NCI-H524 treated with DMSO at 0.1 percent for 48 hours (cell line): ENCODE measurements at places on chromosomes 2 and 18.

DNA sequence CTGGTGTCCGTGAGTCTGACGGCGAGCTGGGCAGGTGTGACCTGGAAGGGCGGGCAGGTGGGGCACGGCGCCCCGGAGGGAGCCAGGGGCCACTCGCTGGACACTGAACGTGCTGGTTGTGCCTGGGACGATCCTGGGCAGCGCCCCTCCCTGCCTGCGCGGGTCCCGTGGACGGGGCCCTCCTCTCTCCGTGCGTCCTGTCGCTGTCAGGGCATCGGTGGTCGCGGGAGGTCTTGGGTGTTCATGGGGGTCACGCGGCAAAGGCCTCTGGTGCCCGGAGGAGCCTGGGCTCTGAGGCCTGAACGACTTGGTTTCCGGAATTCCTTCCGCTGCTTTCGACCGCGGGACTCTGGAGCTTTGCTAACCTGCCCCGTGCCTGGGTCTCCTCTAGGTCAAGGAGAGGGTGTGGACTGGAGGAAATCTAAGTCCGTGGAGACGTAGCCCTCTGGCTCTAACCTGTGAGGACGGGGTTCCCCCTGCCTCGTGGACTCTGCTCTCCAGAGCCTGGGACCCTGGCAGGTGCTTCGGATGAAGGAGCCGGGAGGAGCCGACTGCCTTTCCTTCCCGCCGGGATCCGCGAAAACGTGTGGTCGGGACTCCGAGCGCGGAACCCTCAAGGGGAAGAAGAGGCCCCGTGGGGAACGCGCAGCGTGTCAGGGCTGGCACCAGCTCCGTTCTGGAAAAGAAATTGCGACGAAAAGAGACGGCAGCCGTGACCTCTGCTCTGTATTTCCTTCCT, 14.7 kb downstream of the SOX11 start:
- DNase-seq: no peak

- DNase-seq: no peak
Measured at GRCh38 chr2:234880551-234881211, 71.1 kb upstream of the SH3BP4 start.

DNA sequence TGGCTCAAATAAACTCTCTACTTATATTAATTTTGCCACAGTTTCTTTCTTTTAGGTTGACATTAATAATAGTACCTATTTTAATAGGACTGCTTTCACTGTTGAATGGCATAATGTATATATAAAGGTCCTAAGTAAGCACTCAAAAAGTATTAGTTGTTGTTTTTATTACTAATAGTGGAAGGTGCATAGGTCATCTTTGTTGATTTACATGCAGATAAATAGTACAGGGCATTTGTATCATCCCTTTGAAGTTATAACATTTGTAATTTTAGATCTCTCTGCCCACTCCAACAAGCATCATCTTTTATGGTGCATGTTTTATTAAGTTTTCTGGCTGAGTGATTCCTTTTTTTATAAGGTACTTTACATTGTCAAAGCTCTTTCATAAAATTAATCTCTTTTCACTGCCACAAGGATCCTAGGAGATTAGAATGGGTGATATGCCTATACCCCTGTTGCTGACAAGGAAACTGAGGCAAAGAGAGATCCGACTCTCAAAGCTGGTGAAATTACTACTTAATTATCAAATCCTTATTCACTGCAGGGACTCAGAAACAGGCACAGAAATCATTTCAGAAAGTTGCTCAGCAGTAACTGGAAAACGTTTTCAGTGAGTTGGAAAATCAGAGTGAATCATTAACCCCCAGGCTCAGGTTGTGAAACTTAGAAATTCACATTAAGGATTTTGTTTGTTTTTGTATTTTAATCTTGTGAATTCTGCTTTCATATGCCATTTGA, 299.6 kb downstream of the AGPS start:
- DNase-seq: no peak

GRCh38 chr18:13560306-13560705, 166.1 kb downstream of the FAM210A start:
- DNase-seq: no peak

GRCh38 chr2:228318218-228318617, 136.7 kb upstream of the SPHKAP start:
- no peak for DNase-seq

DNA sequence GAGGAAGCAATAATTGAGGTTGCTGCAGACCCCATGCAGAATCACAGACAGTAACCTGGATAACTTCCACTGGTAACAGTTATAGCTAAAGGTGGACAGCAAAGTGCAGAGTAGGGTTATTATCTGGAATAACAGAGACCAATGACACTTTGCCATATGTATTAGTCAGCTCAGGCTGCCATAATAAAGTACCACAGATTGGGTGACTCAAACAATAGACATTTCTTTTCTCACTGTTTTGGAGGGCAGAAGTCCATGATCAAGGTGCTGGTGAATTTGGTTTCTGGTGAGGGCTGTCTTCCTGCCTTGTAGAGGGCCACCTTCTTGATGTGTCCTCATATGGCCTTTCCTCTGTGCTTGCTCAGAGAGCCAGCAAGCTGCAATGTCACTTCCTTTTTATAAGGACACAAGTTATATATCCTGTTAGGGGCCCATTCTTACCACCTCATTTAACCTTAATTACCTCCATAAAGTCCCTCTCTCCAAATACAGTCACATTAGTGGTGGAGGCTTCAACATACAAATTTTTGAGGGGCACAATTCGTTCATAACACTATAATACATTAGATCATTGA, 191.0 kb upstream of the LRP1B start:
- DNase-seq: no peak

DNA sequence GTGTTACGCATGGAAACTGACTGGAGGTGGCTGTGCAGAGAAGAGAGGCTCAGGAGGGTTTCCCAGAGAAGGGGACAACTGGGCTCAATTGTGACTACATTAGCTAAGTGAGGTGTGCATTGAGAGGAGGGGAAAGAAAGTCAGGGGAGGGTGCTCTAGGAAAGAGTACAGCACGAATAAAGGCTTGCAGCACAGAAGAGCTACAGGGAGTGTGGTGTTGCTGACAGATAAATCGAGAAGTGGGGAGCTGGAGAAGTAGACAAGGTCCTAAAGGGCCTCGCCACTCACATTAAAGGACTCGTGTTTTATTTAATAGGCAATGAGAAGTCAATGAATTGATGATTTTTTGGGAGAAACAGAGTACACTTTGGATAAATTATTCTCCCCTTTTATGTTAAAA, 65.7 kb upstream of the CTAGE1 start:
- DNase-seq: no peak

DNA sequence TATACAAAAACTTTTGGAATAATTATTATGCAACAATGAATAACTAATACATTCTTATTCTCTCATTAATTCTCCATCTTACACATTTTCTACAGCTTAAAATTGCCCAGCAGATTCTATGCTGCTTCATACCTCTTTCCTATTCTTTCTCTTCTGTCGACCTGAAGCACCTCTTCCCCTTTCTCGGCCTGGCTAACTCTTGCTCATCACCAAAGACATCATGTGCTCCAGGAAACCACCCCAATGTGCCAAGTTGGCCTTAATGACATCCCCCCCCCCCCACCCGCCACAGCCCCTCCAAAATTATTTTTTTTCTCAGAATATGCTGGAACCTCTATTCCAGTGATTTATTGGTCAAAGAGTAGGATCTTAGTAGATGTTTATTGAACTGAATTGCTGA, 43.6 kb downstream of the ZNF521 start:
- no peak for DNase-seq

- no peak for DNase-seq
Measured at GRCh38 chr2:108189316-108189715, 50.5 kb upstream of the SULT1C3 start.

GRCh38 chr18:49648326-49648725, 86.5 kb downstream of the LIPG start:
- no peak for DNase-seq

- no peak for DNase-seq
Measured at GRCh38 chr18:54206447-54206846, 18.0 kb downstream of the MBD2 start.

GRCh38 chr2:30914456-30914855, 107.2 kb upstream of the CAPN13 start:
- DNase-seq: no peak

DNA sequence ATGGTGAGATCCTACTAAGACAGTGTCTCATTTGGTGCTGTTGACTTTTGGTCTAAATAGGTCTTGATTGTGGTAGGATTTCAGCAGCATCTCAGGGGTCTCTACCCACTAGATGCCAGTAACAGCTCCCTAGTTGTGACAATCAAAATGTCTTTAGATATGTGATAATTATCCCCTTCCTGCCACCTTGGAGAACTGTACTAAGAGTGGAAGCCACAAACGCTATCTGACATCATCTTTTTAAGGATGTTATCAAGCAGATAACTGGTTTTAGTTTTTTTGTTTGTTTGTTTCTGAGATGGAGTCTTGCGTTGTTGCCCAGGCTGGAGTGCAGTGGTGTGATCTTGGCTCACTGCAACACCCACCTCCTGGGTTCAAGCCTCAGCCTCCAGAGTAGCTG, 3.1 kb downstream of the MGAT5 start:
- DNase-seq: no peak

GRCh38 chr2:164046040-164046439, 310.2 kb upstream of the FIGN start:
- no peak for DNase-seq

DNA sequence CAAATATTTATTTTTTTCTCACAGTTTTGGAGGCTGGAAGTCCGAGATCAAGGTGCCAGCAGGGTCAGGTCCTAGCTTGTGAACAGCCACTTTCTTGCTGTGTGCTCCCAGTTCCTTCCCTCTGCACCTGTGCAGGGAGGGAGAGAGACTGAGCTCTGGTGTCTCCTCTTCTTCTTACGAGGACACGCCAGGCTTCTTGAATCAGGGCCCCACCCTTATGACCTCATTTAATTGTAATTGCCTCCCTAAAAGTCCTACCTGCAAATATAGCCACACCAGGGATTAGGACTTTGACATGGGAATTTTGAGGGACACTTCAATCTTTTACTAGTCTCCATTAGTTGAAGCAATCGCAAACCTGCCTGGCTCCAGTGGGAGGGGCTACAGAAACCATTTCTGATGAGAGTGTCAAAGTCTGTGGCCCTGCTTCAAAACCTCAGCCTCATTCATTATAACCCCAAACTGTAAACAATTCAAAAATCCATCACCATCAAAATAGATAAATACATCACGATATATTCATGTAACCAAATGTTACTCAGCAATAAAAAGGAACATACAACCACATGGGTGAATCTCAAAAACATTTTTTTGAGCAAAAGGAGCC, 18.2 kb upstream of the SEH1L start:
- no peak for DNase-seq

DNA sequence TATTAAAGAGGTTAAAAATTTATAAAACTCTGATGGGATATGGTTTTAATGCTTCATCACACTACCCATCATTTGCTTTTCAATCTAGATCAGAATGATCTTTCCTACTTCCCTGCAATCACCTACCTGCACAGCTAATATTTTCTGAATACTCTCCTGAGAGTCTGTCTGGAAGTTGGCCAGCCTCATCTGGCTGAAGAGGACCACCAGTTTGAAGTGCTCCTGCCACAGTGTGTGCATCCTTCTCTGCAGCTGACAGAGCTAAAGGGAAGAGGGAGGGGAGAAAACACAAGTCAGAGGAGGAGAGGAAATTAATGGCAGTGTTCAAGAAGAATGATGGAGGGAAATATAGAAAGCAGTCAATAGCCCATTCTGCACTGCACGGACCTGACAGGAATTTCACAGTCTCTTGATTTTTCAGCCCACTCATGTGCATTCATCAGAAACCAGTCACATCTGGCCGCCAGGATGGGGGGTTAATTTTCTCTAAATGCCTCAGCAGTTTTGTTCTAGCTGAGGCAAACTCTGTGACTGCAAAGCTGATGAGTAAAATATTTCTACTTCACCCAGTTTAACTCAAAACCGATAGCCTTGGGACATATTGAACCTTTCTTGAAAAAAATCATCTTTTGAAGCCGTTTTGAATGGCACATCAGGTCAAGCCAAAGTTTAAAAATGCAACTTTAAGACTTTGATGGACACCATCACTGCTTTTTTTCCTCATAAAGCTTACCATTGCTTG, 201.8 kb upstream of the KLHL14 start:
- DNase-seq: no peak

DNA sequence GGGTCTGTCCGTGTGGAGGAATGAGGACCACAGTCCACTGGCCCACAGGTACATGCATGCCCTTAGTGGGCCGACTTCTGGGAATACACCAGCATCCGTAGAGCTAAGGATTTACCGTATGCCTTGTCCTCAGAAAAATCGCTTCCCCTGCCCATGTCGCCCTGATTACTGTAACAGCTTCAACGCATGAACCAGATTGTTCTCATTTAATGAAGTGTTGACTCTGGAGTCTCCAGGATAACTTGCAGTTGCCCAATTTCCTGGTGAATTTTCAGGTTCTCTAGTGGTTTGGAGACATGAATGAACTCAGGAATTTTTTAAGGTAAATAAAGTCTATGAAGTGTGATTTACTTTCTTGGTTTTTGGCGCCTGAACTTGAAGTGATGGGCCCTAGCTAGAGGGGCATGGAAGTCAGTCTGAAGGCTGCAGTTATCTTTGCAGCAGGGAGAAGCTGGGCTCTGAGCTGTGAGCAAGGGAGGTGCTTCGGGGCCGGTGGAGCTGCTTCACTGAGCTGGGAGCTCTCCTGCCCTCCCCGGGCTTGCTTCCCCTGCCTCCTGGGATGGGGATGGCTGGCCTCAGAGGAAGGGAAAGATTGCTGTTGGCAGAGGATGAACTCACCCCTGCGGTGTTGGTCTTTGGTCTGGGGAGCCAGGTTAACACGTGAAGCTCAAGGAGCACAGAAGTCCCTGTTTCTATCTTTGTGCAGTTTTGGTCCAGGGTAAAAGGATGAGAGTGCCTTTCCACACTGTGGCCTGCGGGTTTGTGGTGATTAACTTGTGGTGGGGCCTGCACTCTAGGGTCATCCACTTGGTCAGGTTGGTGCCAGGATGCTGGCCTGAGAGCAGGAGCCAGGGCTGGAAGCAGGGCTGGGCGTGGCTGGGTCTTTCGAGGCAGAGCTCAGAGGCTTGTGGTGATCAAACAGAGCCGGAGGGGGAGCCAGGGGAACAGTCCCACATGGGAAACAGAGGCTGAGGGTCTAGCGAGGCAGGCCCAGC, 28.1 kb downstream of the TCF7L1 start:
- DNase-seq: no peak

- DNase-seq: no peak
Measured at GRCh38 chr2:148596018-148596417, 48.5 kb upstream of the EPC2 start.

DNA sequence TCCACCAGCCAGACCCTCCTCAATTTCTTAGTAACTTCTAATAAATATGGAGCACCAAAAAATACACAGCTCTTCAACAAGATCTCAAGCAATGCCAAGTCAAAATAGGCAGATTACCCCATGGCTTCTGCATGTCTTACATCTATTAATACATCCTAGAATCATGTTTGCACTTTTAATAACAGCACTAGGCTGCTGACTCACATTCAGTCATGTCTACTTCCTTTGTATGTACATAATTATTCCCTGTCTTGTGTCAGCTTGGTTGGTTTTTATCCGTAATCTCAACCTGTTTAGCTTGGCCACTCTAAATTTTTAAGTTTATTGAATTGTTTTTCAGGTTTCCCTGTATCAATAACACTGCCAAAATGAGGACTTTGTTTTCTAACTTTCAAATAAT, 420.1 kb upstream of the ACVR2A start:
- DNase-seq: no peak
